ENCODE measurements at places on chromosomes 7 and 10.
A peak's percentile ranks its signal among the peaks of the same experiment; 100 is the strongest.

- no peak for DNase-seq
Observed at GRCh38 chr7:4203626-4204512, 478.2 kb upstream of the FOXK1 start.

GRCh38 chr10:101236376-101237080 lies 7.3 kb upstream of the LBX1 start:
- DNase-seq: peak; percentile 48

DNA sequence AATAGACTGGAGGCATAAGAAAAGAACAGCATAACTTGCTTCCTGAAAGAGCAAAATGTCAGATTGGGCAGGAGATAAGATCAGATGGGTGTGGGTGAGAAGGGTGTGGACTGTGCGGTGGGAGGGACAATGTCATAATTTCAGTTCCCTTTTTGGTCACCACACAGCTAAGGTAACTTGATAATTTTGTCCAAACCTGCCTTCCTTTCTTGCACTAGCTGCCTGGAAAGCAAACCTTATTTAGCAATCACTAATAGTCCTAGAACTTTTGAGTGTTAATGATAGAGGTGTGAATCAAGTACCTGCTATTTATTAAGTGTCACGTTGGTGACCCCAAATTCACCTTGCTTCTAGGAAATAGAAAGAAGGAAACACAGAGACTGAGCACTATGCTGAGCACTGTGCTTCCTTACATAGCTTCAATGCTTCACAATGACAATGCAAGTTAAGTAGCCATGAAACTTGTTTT lies 72.4 kb upstream of the SP4 start:
- no peak for DNase-seq

GRCh38 chr10:45452743-45453452 lies 78.9 kb downstream of the ALOX5 start:
- DNase-seq: no peak

GRCh38 chr7:79452495-79453265 lies 787 bp downstream of the MAGI2 start:
- peak; percentile 37 for DNase-seq

GRCh38 chr7:100044718-100045117 lies 4.9 kb upstream of the ZSCAN21 start:
- DNase-seq: no peak
